ENCODE measurements at places on chromosomes 1 and 21.

GRCh38 chr1:7628273-7628672 is 142.8 kb upstream of the VAMP3 start:
- DNase-seq = no peak

GRCh38 chr1:167871331-167871730 is 42.6 kb downstream of the ADCY10 start:
- DNase-seq = no peak

GRCh38 chr1:59592924-59593323 is 221.8 kb upstream of the HOOK1 start:
- no peak for DNase-seq

GRCh38 chr1:43931711-43932660 is 1.6 kb upstream of the ARTN start:
- DNase-seq = no peak

DNA sequence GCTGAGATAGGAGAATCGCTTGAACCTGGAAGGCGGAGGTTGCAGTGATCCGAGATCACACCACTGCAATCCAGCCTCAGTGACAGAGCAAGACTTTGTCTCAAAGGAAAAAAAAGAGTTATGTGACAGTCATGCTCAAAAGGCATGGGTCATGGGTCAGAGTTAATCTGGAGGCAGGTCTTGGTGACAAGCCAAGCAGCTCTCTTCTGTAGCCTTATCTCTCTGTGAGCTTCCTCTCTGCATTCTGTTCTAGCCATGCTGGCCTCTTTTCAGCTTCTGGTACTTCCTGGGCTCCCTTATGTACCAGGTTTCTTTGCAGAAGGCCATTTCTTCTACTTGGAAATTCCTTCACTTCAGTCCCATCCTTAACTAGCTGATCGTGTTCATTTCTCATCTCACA is 63.6 kb downstream of the NGF start:
- no peak for DNase-seq

GRCh38 chr1:40404670-40405462 is 31.3 kb downstream of the SMAP2 start:
- peak; percentile 70 for DNase-seq

DNA sequence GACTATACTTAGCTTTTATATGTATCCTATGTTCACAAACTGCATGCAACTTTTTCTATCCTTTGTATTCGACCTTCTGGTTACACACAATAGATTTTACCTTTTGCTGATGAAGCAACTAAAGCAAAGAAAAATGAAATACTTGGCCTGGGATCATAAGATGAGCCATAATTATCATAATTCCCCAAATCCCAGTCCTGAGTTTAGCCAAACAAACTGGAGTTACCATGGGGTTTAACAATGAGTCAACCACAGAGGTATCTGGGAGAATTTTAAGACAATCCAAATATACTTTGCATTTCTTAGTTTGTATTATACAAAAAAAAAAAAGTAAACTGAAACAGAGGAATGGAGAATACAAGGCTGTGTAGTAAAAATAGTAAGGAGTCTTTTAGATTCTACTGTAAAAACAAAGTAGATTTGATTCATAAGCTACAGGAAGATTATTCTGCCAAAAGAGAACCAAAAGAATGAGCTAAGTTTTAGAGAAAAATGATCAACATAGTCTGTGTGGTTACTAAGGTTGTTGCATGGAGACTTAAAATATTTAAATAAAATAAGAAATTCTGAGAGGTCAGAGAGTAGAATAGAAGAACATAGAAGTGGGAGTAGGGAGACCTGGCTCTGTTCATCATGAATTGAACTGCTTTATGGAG is 60.4 kb upstream of the GORAB start:
- DNase-seq = peak; percentile 13

GRCh38 chr1:24961961-24962861 is 32.1 kb upstream of the RUNX3 start:
- DNase-seq = no peak

GRCh38 chr21:45870851-45871615 is 110.5 kb upstream of the COL6A1 start:
- DNase-seq = no peak

DNA sequence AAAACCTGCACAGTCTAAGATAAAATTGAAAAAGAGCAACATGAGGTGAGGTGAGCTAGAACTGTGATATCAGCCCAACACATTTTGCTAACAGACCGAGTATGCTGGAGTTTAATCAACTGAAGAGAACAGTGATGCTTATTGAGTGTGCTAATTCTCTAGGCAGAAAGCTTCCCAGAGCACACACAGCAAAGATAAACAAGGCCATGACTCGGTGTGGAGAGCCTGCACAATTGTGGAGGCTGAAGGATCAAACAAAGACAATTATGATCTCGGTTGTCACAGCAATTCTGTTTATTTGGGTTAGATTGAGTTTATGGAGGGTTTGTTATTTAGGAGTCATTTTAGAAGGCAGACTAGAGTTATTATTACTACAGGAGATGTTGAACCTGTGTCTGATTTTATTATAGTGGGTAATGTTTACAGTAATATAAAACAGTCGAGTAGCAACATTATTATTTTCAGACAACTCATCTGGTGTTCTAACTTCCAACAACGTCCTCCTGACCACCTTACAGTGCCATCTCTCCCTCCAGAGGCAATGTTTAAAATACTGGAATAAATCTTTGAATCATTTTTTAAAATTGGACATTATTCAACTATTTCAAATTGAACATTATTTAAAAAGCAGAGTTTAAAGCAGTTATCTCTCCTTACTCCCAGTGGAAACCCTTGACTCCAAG is 40.2 kb downstream of the DPT start:
- DNase-seq = no peak

GRCh38 chr1:154791292-154792166 is 78.6 kb downstream of the KCNN3 start:
- DNase-seq = peak; percentile 87

GRCh38 chr1:2472109-2472508 is 4.0 kb upstream of the PLCH2 start:
- no peak for DNase-seq

DNA sequence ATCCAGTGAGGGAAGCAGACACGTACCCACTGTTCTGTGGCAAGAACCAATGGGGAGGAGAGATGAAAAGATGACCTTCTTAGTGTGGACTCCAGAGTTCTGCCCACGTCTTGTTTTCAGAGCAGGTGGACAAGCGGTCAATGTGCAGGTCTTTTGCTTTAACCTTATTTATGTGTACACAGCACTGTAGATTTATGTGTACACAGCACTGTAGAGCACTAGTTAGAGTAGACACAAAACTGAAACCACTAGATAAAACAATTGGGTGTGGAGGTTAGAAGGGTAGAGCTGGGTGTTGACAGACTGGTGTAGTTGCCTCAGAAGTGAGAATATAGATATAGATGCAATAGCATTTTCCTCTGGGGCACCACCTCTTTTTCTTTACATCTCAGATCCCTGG is 150.0 kb downstream of the MAGI3 start:
- DNase-seq = no peak

GRCh38 chr1:8603220-8603616 is 214.2 kb downstream of the RERE start:
- DNase-seq = peak; percentile 20

- no peak for DNase-seq
These were observed 80.4 kb upstream of the EDN2 start for GRCh38 chr1:41564741-41565475.

DNA sequence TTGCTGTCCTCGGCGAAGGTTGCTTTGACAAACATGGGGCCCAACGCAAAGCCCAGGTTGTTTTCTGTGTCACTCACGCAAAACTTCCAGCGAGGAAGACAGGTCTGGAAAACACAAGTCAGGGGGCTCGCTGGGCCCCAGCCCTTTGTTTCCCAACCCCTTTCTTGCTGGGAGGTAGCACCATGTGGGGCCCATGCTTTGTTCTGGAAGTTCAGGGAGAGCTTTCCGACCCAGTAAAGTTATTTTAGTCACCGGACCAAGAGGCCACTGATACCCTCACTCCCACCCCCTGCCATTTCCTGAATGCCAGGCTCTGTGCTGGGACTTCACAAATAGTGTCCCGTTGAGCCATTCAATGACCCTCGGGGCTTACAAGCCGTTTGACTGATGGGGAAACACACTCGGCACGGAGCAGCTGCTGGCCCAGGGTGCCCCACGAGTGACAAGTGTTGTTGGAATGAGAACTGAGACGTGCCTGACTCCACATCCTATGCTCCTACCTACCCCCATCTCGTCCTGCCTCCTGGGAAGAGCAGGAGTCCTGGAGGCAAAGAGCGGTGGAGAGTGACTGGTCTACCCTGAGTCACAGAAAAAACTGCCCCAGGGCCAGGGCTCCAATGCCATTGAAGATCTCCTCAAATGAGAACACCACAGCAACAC is 52.0 kb downstream of the ECE1 start:
- peak; percentile 53 for DNase-seq

GRCh38 chr1:22018583-22019559 is 17.4 kb downstream of the CELA3A start:
- peak; percentile 90 for DNase-seq

DNA sequence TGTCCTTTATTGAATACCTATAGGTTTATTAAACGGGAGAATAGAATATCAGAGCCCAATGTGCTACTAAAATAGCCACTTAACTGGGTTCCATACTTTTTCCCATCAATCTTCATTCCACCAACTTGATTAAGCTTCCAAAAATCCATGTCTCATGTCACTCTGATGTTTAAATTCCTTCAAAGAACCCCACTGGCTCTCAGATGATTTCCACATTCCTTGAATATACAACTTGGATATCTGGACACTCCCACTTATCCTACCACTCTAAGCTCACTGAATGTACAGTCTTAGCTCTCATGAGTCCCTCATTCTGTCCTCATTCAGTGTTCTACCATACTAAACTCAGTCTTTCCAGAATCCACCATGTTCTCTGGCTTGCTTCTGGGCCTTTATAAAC is 21.1 kb downstream of the COL11A1 start:
- DNase-seq = no peak

GRCh38 chr21:45829668-45830067 is 151.9 kb upstream of the COL6A1 start:
- no peak for DNase-seq

DNA sequence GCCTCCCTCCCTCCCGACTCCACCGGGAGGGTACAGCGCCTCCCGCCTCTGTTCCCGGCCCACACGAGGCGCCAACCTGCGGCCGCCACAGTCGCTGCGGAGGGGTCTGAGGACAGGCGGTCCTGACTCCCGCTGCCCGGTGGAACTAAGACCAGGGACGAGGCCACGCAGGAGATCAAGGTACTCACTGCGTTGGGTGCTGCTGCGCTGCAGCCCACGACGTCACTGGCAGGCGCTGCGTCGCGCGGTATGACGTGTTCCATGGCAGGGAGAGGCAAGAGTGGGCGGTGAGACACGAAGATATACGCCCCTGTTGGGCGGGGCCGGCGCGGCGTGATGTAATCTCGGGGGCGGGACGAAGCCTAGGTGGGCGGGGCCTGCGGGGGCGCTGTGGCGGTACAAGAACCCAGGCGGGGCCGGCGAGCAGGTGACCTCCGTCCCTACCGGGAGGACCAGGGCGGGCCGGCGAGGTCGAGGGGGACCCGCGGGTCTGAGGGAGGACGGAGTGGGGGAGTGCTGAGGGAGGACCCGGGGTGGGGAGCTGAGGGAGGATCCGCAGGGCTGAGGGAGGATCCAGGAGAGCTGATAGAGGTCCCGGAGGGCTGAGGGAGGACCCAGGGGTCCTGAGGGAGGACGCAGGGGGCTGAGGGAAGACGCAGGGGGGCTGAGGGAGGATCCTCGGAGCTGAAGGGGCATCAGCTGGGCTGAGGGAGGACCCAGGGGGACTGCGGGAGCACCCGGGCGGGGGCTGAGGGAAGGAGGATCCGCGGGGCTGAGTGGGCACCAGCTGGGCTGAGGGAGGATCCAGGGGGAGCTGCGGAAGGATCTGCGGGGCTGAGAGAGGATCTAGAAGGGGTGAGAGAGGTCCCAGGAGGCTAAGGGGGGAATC is at the start of gene MRPL55:
Gene MRPL55, minus strand, starts transcription at position 227 of the 889 bp plus-strand sequence. CDS start 1,039 bp downstream, outside the sequence.
- peak; percentile 99 for DNase-seq

Data from MCF 10A (cell line).